ENCODE measurements at places on chromosomes 12 and 14.
A peak's percentile ranks its signal among the peaks of the same experiment; 100 is the strongest.

- DNase-seq = no peak
Measured at GRCh38 chr12:57430112-57430930, 522 bp downstream of the R3HDM2 start.

DNA sequence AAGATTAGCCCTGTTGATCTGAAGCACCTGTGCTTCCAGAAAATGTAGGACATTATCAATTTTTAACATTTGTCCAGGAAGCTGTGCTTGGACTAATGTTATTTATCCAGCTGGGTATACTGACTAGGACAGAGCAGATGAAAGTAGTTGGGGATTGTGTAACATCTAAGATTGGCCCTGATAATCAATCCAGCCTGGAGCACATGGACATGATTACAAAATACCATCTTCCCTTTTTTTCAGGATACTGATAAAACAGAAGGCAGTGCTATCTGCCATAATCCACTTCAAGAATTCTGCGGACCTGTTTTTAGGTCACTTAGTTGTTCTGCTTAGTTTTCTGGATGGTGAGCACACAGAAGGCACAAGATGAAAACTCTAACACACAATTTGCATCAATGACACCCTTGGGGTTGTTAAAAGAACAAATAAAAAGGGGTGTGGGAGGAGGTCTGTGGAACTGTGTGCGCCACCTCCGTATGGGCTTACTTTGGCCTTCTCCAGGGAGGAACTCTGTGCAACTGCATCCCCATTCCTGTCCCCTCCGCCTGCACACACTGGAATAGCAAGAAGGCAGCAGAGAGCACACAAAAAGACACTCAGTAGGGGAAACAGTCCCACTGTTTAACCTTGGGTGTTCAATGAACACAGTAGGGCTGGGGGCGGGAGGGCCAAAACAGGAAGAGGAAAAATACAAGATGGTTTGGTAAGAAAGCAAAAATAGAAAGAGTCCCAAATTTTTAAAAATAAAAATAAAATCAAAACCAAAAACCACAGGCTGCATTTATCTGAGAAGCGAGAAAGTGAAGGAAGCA is 31.1 kb upstream of the DUSP6 start:
- DNase-seq = no peak

DNA sequence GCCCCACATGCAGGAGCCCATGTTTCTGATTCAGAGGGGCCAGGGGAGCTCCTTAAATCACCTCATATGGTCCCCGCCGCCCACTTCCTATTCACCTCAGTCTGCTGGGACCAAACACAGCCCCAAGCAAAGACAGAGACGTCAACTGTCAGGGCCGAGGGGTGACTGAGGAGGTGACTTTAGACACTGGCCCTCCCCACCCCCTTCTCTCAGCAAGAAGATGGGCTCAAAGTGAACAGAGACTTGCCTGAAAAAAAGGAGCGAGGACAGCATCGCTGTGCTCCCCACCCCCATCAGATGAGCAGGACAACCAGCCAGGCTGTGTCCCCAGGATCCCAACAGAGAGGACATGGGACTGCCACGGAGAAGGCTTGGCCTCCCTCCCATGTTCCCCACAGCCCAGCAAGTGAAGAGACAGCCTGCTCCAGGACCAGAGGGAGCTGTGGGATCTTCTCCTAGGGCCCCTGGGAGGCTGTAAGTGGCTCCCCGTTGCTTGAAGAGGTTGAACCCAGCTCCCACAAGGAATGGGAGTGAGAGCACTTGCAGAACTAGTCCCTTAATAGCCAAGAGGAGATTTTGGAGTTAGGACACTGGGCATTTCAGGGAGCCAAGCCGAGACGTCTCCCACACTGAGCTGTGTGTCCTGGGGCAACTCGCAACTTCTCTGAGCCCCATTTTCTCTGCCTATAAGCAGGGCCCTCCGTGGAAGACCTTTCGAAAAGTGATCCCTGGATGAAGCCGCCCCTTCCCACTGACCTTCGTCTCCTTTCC is 1.3 kb upstream of the KRT79 start:
- DNase-seq = no peak

DNA sequence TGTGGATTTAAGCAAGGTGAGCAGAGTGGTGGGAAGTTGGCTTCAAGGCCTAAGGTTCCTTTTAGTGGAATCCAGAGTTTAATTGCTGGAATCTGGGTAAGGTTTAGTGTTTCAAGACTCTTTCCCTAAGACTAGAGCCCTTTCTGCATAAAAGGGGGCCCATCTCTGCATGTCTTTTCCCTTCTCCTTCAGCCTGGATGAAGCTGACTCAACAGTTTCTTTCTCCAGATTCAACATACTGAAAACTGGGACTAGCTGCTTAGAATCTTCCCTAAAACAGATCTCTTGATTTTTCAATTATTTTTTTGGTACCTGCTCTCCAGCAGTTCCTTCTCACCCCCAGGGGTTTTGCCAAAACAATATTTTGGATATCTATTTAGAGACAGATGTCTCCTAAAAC is 34.0 kb downstream of the SLC4A8 start:
- DNase-seq = no peak

DNA sequence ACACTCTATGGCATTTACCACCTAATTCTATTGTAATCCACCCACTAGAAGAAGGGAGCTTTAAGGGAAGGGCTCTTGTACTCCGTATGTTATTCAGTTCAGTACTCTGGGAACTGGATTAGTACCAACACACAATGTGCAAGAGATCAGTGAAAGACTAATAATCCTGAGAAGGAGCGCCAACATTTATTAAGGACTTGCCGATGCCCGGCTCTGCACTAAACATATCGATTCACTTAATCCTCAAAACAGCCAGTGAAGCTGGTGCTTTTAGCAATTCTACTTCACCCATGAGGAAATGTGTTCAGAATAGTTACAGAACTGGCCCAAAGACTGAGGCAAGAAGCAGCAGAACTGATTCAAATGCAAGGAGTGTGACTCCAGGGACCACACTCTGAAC is 80.9 kb downstream of the RPS6KA5 start:
- no peak for DNase-seq

DNA sequence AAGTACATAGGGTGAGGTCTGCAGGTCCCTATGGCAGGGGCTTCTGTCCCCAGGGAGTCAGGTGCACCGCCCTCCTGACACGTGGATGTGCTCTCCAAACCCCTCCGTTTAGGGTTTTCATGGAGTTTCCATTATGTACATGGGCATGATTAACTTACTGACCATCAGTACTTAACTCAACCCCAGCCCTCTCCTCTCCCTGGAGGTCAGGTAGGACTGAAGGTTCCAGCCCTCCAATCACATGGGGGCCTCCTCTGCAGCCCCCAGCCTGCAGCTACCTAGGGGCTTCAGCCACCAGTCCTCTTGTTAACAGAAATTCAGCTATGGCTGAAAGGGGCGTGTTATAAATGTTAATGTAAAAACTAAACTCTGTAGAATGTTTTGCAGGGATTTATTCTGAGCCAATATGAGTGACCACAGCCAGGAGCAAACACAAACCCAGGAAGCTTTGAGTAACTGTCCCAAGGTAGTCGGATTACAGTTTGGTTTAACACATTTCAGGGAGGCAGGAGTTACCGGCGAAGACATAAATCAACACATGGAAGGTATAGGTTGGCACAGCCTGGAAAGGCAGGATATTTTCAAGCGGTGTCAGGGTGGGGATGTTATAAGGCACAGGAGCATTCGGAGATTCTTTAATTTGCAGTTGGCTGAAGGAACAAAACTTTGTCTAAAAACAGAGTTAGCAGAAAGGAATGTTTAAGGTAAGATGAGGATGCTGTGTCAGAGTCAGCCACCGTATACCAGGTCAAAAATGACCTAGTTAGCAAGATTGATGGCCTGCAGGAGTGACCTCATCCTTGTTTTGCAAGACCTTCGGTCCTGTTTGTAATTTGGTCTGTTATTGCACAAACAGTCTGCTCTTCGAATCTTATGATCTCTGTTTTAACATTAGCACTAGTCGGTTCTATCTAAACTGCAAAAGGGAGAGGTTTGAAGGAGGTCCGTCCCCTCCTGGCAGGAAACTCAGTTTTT is 75.2 kb downstream of the TNFAIP2 start:
- no peak for DNase-seq

GRCh38 chr14:61977217-61977616 is 215.0 kb downstream of the SNAPC1 start:
- no peak for DNase-seq

GRCh38 chr12:92365333-92365732 is 219.7 kb upstream of the BTG1 start:
- DNase-seq = no peak

- DNase-seq = no peak
Measured at GRCh38 chr12:19444097-19444496, 4.8 kb downstream of the AEBP2 start.

DNA sequence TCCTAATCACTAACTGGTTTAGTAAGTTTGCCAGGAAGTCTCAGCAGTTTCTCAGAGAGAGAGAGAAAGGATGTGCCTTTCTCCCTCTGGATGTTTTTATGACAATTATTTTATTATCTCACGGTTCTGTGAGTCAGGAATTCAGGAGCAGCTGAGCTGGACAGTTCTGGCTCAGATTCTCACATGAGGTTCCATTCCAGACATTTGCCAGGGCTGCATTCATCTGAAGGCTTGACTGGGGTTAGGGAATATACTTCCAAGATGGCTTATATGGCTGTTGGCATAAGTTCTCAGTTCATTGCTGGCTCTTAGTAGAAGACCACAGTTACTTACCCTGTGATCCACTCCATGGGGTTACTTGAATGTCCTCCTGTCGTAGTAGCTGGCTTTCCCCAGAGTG is 101.2 kb upstream of the ATF7IP start:
- DNase-seq = no peak

- DNase-seq = no peak
Measured at GRCh38 chr12:47442310-47442709, 263.5 kb downstream of the RPAP3 start.

- no peak for DNase-seq
Measured at GRCh38 chr12:105289114-105289904, 41.2 kb upstream of the C12orf75 start.

- no peak for DNase-seq
Measured at GRCh38 chr12:27555361-27555760, 31.4 kb downstream of the PPFIBP1 start.

DNA sequence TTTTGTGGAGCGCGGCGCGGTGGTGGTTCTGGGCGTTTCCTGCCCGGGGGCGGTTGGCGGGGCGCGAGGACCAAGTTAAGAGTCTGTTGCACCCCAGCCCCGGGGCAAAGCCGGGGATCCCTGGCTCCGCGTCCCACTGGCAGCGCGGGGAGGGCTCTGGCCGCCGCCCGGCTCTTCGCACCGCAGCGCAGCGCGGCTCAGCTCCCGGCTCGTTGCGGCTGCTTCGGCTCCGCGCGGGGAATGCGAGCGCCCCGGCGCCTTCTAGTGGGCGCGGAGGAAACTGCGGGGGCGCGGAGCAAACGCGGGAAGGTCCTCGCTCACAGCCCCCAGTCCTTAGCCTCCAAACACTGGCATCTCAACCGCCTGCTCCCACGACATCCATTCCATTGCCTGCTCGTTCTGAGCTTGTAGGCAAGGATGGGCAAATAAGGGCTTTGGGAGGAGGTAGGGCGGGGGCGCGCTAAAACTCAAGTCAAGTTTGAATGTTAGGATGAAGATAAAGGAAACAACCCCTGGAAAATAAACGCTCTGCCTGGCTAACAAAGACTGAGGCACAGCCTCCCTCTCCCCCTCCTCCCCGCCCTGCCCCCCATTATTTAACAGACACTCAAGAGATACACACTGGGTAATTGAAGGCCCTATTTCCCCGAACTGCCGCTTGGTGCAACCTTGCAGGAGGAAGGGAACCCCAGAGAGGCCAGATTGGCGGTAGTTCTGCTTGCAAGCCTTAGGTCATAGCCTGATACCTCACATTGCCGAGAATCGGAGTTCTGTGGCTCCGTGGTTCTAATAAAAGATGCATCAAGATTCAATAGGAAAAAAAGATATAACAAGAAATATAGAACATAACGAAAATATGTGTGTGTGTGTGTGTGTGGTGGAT is at the start of gene B4GALNT1:
Gene B4GALNT1, minus strand, starts transcription at position 244 of the 883 bp plus-strand sequence. CDS start 1,069 bp downstream, outside the sequence.
- DNase-seq = peak; percentile 31

GRCh38 chr14:50095895-50096294 is 20.5 kb downstream of the VCPKMT start:
- DNase-seq = no peak

- DNase-seq = no peak
Measured at GRCh38 chr12:112464605-112465004, 45.9 kb downstream of the PTPN11 start.

DNA sequence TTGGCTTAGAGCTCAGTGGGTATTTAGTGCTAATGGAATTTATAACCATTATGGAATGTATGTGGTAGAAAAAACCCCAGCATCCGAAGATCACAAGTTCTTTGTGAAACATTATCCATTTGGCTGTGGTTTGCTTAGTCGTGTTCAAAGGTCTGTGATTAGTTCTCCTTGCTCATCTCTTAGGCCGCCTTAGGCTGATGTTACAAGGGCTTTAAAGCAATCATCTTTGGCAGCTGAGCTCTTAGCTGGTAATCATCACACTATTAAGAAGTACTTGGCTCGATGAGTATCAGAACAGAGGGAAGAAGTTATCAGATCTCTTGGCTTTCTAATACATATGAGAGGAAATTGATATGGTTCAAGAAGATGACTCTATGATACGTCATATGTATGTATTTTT is 124.1 kb upstream of the E2F7 start:
- DNase-seq = no peak

- no peak for DNase-seq
Measured at GRCh38 chr12:83818881-83819280, 1093.7 kb downstream of the SLC6A15 start.

- DNase-seq = no peak
Measured at GRCh38 chr12:69348162-69348938, at the start of gene LYZ. Gene LYZ, plus strand, starts transcription at chr12:69348381. Its CDS starts 28 bp downstream, at chr12:69348409.

DNA sequence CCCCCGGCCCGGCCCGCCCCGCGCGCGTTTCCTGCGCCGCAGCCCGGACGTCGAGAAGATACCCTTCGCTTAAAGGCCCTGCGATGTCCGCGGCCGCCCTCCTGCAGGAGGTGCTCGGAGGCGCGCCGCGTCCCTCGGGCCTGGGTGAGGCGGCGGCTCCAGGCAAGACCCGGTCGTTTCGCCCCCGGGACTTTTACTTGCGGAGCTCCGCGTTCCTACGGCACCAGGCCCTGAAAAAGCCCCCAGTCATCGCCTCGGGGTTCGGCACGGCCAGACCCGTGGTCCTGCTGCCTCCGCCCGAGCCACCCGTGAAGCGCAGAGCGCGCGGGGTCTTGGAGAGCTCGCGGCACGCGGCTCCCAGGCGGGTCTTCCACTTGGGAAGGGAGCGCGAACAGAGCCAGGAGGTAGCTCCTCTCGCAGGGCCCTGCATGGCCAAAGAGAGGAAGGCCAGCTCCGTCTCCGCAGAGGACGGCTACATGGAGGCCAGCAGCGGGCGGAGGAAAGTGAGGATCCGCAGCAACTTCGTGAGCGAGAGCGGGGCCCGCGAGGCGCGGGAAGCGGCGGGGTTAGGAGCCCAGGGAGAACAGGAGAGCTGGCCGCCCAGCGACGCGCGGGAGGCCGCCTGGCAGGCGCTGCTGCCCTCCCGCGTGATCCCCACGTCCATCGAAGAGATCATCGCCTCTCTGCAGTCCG is 26.9 kb downstream of the TTC6 start:
- no peak for DNase-seq

- no peak for DNase-seq
Measured at GRCh38 chr12:531951-532585, 72.3 kb downstream of the B4GALNT3 start.

- no peak for DNase-seq
Measured at GRCh38 chr14:75049731-75050201, 1.5 kb downstream of the MLH3 start.

GRCh38 chr12:108623577-108623976 is 10.1 kb downstream of the SELPLG start:
- DNase-seq = no peak

GRCh38 chr12:5210179-5210922 is 166.7 kb downstream of the KCNA5 start:
- DNase-seq = no peak

GRCh38 chr14:104400355-104400754 is 179.2 kb upstream of the C14orf180 start:
- no peak for DNase-seq

GRCh38 chr14:89011355-89012281 is 187.2 kb downstream of the TTC8 start:
- DNase-seq = no peak

All from stimulated activated CD8-positive, alpha-beta memory T cell treated with anti-CD3 and anti-CD28 coated beads, Interleukin-2, amount 100 ng/mL, for 1 hour (primary cell).